ENCODE measurements at places on chromosomes 13 and 19.
A peak's percentile ranks its signal among the peaks of the same experiment; 100 is the strongest.

DNA sequence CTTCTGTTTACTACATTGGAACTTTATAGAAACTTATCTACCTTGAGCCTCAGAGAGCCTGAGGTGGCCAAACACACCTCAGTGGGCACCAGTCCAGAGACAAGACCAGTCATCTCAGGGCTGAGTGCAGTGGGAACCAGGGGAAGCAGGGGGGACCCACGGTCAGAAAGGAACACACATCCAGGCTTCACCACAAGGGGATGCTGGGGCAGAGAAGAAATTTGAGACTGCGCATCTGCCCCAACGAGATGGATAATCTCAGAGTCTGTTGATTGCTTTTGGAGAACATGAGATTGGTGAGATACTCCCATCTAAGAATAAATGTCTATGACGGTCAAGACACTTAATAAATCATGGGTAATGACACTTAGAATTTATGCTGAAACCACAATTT is 98.7 kb downstream of the DOCK9 start:
- no peak for DNase-seq

DNA sequence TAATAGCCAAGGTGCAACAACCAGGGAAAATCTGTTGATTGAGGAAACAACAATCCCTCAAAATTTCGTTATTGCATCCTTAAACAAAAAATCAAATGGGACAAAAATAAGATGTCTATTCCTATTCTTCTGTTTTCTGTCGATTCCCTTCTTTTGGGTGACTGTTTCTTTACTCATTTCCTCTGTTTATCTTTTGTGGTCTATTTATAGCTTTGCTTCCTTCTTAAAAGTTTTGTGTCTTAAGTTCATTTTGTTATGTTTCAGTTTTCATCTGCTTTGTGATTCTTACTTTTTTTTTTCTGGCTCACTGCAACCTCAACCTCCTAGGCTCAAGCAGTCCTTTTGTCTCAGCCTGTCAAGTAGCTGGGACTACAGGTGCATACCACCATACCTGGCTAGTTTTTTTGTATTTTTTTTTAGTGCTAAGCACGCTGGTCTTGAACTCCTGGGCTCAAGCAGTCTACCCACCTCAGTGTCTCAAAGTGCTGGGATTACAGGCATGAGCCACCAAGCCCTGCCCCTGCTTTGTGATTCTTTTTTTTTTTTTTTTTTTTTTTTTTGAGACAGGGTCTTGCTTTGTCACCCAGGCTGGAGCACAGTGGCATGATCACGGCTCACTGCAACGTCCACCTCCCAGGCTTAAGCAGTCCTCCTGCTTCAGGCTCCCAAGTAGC is 10.4 kb downstream of the ZNF146 start:
- peak; percentile 27 for DNase-seq

DNA sequence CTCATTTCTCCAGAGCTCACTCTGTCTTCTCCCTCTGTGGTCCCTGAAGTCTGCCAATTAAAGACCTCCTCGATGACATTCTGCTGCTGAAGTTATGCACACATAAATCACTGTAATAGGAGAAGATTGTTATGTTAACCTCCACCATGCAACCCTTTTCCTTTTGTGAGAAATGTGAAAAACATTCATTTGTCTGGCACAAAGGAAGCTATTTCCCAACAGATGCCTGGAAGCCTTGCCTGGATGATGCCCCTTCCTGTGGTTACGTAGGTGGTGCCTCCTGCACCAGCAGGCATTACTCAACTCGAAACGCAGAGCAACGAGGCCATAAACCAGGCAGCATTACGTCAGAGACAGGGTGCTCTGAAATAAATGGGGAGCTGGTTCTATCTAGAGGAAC is 327.4 kb upstream of the ZNF507 start:
- no peak for DNase-seq

DNA sequence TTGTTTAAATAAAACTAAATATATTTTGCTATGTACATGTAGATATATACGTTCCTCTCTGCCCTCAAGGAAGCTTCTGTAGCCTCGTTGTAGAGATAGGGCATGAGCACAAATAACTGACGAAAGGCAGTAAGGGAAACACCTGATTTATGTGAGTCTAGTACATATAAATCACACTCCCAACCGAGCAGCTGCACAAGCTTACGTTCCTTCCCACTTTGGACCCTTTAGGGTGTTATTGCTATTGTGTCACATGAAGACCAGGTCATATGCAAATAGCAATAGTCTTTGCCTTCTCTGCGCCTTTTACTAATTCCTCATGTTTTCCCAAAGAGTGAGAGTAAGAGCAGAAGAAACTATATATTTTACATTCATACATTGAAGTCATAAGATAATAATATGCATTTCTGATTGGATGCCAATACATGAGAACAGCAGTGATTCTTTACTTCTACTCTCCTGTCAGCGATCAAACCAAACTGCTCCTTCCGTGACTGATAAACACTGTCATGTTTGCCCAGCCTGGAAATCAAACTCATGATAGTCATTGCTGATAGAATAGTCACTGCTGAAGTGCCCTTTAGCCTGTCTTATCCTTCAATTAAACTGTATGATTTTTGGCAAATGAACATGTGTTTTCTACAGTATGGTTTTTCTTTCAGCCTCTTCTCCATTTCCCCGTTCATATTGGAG is 127.2 kb upstream of the MAB21L1 start:
- DNase-seq: no peak

- DNase-seq: no peak
Observed at GRCh38 chr13:99911965-99912566, 59.5 kb downstream of the ZIC5 start.

GRCh38 chr19:19464339-19465098 is 50.8 kb downstream of the TSSK6 start:
- DNase-seq: no peak

DNA sequence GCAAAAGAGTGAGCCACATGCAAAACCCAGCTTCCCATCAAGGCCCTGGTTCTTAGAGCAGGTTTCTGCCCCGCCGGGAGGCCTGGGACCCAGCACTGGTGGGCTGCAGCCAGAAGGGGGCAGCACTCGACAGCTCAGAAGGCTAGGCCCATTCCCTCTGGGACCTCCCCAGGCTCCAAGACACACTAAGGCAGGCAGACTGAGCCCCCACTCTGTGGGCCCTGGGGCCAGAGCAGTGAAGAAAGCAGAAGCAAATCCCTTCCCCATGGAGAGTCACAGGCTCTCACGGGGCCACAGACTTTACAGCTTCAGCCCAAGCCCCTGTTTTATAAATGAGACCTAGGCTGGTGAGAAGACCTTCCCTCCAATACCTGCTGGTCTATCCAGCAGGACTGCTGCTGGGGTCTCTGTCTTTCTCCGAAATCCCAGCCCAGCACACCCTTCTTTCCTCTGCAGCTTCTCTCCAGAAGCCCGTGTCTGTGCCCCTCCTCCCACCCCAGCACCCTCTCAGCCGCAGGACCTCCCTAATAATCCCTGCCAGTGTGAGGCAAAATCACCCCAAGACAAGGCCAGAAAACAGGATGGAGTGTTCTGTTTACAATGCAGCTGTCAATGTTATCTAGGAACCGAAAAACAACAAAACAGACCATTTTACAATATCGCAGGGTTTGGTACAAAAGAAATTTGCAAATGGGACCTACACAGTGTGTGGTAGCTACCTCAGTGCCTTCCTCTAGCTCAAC is 109.3 kb downstream of the ABCC4 start:
- DNase-seq: peak; percentile 12

DNA sequence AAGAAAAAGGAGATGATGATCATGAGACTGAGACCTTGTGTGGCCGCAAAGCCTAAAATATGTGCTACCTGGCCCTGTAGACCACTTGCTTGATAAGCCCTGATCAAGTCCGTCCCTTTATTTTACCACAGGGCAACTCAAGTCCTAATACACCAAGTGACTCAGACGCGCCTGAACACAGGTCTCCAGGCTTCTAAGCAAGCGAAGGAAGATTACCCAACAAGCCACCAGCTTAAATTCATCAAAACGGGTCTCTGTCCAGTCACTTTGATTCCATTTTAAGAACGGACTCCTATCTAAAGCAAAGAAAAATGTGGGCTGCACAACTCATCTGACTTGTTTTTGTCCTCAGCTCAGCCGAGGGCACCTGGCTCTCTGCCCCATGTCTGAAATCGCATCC is 26.8 kb downstream of the SLC7A1 start:
- no peak for DNase-seq

GRCh38 chr19:47758443-47758804 is 13.1 kb downstream of the NOP53 start:
- no peak for DNase-seq

- DNase-seq: no peak
Observed at GRCh38 chr13:43363156-43363953, 340.0 kb downstream of the DNAJC15 start.

DNA sequence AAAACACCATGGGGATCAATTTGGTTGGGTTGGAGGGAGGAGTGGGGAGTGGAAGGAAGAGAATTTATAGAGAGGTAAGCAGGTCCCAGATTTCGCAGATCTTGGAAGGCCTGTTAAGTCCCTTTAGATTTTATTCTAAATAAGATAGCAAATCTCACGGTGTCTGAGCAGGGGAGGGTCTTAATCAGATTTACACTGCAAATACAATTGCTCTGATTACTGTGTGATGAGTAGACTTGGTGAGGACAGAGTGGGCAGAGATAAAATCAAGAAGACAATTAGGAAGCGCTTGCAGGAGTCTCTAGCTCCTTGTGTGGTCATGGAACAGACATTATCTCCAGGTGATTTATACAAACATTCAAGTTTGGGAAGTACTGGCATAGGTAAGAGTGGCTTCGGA is 126.0 kb downstream of the GPC6 start:
- DNase-seq: no peak

Data from HS-27A (cell line).